ENCODE measurements at places on chromosomes 11 and 22. TPM values are rescaled to one million over a fixed set of nuclear protein-coding genes. Genes with fewer than 3 reads are reported as not detected.

Gene BBOX1
- total RNA-seq: not detected

DNA sequence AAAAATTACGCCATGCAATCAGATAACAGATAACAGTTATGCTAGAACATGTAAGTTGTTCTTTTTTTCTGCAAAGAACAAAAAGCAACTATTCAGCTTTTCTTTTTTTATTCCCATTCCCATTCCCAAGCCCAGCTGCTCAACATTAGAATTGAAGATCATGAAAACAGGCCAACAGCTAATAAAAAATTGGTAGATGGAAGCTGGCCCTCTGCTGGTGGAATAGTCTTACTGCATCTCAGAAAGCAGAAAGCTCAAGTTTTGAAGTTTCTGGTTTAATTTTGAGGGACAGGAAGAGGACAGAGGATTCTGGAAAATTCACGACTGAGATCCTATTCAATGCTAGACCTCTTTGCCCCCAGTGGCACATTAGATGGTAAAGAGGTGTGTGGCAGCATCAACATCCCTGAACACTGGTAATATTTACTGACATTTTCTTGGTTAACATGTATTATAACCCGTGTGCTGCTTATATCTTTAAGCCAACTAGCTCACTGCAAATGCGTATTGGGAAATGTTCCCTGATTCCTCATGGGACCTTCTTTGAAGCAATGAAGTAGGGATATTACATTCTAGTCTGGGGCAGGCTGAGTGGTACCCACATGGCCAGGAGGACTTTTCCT is 591.2 kb downstream of the OPCML start:
- DNase-seq: no peak

GRCh38 chr11:11946878-11947277 is 61.5 kb downstream of the DKK3 start:
- DNase-seq: no peak

DNA sequence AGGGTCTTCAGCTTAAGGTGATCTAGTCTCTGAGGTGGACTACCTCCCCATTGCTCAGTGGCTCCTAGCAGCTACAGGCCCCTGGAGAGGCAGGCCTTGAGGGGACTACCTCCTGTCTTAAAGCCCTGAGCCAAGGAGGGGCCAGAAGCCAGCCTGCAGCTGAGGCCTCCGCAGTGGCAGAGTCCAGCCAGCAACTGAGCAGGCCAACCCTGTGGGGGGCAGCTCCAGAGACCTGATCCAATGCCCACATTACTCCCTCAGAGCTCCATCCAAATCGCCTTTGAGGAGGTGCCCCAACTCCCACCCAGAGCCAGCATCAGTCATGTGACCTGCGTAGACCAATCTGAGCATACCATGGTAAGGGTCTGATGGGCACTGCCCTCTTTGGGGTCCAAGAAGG is 2.7 kb downstream of the C2CD2L start:
- no peak for DNase-seq

All from activated naive CD8-positive, alpha-beta T cell treated with anti-CD3 and anti-CD28 coated beads, Interleukin-2, amount 10 ng/mL, durations not matched to agents 7 days and 5 days (primary cell).